ENCODE measurements at places on chromosomes 16 and 17.
A peak's percentile ranks its signal among the peaks of the same experiment; 100 is the strongest.

DNA sequence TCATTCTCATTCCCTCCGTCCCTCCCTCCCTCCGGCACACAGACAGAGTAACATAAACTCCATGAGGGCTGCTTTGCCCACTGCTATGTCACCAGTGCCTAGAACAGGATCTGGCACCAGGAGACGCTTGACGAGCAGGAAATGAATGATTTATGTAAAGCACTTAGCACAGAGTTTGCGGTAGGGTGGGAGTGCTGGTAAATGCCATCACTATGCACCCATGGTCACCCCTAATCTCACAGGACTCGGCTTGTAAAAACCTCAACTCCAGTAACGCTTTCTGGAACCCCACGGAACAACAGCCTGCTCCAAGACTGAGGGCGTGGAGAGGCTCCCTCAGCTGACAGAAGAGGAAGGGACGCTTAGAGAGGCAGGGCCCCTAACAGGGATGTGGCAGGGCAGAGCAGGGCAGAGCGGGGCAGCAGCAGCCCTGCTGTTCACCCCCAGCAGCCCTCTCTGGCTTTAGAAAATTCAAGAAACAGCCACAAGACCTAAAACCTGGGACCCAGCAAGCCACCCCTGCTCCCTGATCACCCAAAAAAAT, 156.9 kb downstream of the C16orf78 start:
- DNase-seq, result no peak

DNA sequence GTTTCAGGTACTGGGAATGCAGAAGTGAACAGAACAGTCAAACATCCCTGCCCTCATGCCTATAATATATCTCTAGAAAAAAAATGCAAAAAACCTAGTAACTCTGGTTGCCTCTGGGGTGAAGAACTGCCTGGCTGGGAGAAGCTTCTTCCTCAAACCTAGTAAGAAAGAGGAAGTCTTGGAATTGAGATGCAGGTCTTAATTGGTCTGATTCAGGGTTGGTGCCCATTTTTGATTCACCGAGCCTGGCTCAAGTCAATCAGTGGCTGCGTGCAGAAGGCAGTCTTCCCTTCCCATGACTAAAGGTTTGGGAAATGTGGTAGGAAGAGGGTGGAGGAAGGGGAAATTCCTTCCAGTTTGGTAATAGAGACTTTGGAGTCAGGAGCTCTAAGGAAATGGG, 22.4 kb downstream of the CDRT15 start:
- no peak for DNase-seq

GRCh38 chr16:82302042-82302727, 132.2 kb upstream of the MPHOSPH6 start:
- no peak for DNase-seq

GRCh38 chr16:83031524-83031923, 404.8 kb downstream of the CDH13 start:
- DNase-seq, result no peak

DNA sequence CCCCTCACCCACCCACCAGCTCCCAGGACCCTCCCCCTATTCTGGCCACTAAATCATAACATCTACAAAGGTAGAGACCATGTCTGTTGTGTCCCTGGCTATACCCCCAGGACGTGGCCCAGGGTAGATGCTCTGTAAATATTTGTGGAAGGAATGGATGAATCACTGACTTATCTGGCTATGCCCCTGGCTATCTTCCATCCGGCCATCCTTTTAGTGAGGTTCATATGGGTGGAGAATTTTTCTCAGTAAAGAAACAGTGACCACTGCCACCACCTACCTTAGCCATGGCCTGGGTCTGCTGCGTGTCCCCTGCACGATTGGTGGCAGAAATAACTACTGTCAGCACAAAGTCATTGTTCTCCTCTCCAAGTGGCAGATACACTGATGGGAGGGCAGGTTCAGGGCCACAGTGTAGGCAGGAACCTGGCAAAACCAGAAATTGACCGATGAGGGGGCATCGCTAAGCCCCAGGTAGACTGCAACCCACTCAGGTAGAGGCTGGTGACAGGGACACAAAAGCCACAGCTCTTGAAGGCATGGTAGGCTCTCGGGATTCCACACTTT, 63.1 kb upstream of the BCO1 start:
- no peak for DNase-seq

GRCh38 chr17:32625971-32626370, 139.2 kb downstream of the CDK5R1 start:
- no peak for DNase-seq

DNA sequence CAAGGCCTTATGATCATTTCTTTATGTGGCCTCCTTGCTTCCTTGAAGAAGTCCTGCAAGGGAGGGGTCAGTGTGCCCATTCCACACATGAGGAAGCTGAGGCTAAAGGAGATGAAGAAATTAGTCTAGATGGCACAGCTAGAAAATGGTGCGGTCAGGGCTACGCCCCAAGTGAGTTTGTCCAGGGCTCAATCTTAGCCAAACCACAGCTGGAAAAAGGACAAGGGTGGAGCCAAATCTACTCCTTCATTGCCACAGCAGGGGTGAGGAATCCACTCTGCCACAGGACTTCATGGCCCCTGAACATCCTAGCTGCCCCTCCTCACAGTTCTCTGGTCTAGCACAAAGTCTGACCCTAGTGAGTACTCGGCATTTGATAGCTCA, 16.2 kb downstream of the BEAN1 start:
- no peak for DNase-seq

DNA sequence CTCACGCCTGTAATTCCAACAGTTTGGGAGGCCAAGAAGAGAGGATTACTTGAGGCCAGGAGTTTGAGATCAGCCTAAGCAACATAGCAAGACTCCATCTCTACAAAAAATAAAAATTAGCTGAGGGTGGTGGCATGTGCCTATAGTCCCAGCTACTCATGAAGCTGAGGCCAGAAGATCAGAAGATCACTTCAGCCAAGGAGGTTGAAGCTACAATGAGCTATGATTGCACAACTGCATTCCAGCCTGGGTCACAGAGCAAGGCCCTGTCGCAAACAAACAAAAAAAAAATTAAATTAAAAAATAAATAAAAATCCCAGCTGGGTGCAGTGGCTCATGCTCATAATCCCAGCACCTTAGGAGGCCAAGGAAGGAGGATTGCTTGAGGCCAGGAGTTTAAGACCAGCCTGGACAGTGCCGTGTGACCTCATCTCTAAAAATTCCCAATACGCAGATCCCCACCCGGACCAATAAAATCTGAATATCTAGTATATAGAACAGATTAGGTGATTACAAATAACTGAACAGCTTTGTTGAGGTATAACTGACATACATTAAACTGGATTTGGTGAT, 18.2 kb upstream of the ATF7IP2 start:
- DNase-seq, result no peak

GRCh38 chr16:1283996-1284616, 25.3 kb upstream of the UBE2I start:
- DNase-seq, result no peak

GRCh38 chr16:65991149-65991701, 375.3 kb upstream of the CDH5 start:
- DNase-seq, result no peak

GRCh38 chr17:78815696-78816095, 24.9 kb downstream of the USP36 start:
- no peak for DNase-seq

DNA sequence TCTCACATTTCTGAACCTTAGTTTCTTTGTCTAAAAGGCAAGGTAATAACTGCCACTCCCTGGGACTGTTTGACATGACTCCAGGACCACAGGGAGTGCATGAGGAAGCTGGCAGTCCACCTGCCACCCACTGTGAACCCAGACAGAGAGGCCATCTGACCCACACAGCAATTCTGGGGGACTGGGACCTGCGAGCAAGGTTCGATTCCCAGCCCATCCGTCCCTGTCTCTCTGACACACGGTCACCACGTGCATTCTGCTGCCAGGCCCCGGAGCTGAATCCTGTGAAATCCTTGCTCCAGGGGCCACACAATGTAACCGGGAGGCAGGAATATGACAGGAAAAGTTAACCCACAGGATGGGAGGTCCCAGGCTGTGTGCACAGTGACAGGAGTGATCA, 218.8 kb upstream of the FOXF1 start:
- no peak for DNase-seq

DNA sequence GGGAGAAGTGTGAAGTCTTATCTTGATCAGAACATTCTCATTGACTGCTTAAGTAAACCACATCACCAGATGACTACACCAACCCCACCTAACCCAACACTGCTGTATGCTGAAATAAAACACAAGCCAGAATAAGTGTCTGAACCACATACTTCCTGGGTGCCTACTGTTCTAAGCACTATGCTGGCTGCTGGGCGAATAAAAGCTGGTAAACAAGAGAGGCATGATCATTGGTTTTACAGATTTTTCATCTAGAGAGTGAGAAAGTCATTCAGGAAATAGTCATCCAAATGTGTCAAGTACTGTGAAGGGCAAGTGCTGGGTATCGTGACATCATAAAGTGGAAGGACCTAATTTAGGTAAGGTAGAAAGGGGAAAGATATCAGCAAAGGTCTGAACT, 199.0 kb upstream of the SOX9 start:
- DNase-seq, result no peak

DNA sequence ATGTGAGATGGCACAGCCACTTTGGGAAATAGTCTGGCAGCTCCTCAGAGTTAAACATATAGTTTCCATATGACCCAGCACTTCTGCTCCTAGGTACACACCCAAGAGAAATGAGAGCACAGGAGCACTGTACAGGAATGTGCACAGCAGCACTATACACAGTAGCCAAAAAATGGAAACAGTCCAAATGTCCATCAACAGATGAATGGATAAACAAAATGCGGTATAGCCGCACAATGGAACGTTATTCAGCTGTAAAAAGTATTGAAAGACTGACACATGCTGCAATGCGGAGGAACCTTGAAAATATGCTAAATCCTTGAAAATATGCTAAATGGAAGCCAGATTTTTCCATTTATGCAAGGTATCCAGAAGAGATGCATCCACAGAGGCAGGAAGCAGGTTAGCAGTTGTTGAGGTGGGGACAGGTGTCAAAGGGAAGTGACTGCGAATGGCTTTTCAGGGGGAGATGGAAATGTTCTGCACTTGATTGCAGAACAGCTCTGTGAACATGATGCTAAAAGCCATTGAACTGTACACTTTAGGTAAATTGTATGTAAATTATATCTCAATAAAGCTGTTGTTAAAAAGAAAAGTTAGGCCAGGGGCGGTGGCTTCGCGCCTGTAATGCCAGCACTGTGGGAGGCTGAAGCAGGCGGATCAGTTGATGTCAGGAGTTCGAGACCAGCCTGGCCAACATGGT, 80.7 kb downstream of the MPRIP start:
- no peak for DNase-seq

GRCh38 chr16:80580109-80580832, 39.5 kb downstream of the DYNLRB2 start:
- DNase-seq, result no peak

GRCh38 chr16:89156740-89157645, 14.6 kb upstream of the CDH15 start:
- DNase-seq, result no peak

DNA sequence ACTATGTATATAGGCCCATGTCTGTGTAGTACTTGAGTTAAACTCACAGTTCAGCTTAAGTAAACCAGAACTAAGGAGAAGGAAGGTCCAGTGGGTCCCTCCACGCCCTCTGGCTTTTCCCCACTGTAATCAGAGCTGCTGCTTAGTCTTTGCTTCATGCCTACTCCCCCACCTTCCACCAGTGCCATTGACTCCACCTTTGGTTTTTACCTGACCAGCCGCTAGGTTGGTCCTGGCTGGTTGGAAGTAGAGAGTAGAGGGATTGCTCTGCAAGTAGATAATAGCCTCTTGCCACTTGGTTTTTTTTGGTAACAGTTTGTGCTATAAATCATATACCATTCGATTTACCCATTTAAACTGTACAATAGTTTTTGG, 22.8 kb upstream of the PHKG2 start:
- no peak for DNase-seq

DNA sequence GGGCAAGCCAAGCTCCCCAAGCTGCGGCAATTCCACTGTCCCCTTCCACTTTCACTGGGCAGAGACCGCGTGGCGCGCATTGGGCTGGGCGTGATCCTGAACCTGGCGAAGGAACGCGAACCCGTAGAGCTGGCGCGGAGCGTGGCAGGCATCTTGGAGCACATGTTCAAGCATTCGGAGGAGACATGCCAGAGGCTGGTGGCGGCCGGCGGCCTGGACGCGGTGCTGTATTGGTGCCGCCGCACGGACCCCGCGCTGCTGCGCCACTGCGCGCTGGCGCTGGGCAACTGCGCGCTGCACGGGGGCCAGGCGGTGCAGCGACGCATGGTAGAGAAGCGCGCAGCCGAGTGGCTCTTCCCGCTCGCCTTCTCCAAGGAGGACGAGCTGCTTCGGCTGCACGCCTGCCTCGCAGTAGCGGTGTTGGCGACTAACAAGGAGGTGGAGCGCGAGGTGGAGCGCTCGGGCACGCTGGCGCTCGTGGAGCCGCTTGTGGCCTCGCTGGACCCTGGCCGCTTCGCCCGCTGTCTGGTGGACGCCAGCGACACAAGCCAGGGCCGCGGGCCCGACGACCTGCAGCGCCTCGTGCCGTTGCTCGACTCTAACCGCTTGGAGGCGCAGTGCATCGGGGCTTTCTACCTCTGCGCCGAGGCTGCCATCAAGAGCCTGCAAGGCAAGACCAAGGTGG, 9.8 kb downstream of the SARM1 start:
- DNase-seq, result no peak

- DNase-seq, result no peak
Observed at GRCh38 chr17:50161911-50162288, 3.9 kb upstream of the SGCA start.

DNA sequence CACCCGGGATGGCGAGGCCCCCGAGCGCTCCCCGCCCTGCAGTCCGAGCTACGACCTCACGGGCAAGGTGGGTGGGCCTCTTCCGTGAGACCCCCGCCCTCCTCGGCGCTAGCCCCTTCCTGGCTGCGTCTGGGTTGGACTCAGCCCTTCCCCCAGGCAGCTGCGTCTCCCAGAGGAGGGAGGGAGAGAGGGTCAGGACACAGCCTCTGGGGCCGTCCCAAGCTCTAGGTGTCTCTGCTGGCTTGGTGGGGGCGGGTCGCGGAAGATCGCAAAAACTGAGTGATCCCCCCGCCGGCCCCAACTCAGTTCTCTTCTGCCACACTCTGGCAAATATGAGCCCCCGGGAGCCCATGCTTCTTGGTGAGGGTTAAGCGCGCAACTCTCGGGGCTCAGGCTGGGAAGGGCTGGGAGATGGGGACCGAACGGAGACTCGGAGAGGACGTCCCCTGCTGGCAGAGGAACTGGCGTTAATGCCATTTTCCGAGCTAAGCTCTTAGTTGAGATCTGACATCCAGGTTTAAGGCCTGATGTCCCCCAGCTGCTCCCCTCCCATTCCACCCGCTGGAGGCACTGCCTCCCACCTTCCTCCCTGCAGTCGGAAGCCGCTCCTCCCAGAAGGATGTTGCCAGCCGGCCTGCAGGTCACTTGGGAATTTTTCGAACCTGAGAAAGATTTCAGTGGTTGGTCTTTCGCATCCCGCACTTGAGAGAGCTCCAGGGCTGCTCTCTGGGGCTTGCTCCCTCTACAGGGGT, 419 bp downstream of the RAB37 start:
- DNase-seq, result peak; percentile 37

GRCh38 chr17:3512505-3513171, 36.8 kb downstream of the ASPA start:
- DNase-seq, result no peak

DNA sequence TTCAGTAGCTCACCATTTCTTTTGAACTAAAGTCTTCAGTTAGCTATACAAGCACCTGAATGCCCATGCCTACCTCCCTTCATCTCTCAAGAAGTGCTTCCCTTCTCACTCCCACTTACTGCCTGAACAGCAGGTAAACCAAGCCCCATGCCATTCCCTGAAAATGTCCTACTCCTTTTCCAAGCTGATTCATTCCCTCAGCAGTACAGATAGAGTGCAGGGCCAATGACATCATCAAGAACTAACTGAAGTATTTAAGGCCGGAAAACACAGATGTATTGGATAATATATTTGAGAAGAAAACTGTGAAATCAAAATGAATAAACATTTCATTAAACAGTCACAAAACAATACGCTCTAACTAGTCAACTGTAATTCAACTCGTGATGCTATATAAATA, 478.8 kb upstream of the CDH11 start:
- DNase-seq, result no peak

Measured in memory B cell (primary cell).